ENCODE measurements at places on chromosomes 12 and 14.

DNA sequence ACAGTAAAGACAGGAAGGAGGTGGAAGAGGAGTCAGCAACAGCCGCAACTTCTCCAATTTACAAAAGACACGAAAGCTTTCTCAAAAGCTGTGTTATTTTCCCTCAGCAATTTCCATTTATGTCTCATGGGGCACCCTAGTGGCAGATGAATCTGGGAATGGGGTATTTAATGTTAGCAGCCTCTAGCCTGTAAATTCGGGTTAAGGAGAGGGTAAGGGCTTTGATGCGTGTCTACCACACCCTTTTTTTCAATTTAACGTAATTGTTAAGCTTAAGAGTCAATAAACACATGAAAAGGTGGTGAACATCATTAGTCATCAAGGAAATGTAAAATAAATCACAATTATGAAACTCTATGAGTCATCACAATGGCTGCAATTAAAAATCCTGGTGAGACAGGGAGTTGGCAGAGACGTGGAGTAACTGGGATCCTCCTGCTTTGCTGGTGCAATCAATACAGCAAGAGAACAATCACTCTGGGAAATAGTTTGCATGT lies 986.4 kb downstream of the AACS start:
- no peak for DNase-seq

- DNase-seq: no peak
Observed at GRCh38 chr12:58148405-58148804, 207.0 kb downstream of the ATP23 start.

DNA sequence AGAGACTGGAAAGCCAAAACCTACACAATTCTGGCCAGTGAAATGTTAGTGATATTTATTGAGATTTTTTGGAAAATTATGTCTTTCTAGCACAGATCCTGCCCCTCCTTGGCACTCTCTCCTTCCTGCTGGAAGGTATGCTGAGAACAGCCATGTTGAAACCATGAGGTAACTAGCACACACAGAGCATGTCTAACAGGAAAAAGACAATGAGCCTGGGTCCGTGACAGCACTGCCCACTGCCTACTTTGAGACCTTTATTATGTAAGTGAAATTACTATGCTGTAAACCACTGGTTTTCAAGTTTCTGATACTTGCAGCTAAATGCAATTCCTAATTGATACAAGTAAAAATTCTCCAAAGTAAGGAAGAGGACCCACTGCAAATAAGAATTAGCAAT lies 81.6 kb upstream of the SINHCAF start:
- DNase-seq: no peak

- DNase-seq: no peak
Observed at GRCh38 chr14:29370024-29370423, 557.6 kb downstream of the PRKD1 start.

GRCh38 chr12:123280971-123281370 lies 9.3 kb upstream of the CDK2AP1 start:
- no peak for DNase-seq

GRCh38 chr14:105173901-105174894 lies 5.6 kb upstream of the JAG2 start:
- no peak for DNase-seq

GRCh38 chr12:12792421-12792820 lies 7.0 kb downstream of the APOLD1 start:
- DNase-seq: no peak

- DNase-seq: no peak
Observed at GRCh38 chr14:28120391-28120790, 646.2 kb upstream of the FOXG1 start.

- DNase-seq: no peak
Observed at GRCh38 chr12:48160046-48160445, 2.7 kb upstream of the ASB8 start.

DNA sequence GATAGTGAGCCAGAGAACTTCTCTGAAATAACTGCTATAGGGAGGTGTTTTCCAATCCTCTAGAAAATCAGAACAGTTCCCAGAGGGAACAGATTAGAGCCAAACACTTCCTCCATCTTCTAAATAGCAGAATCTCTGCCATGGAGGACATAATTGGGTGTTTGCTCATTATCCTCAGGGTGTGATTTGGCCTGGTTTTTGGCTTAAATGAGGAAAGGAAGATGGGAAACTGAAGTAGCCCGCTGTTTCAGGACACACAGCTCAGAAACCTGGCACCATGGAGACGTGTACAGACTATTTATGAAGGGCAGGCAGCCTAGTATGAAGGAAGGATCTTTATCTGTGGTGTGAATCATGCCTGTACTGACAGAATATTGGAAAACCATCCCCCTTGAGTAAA lies 231.7 kb upstream of the PRKD1 start:
- DNase-seq: no peak

DNA sequence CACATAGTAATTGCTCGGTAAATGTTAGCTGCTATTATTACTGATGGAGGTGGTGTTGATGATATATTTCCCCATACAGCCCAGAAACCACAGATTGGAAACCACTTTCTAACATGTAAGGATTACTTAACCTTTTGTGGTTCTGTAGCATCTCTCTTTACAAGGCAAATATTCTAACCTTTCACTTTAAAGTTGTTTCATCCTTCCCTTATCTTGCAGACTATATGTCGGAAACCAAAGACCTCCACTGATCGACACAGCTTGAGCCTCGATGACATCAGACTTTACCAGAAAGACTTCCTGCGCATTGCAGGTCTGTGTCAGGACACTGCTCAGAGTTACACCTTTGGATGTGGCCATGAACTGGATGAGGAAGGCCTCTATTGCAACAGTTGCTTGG lies 75.8 kb downstream of the FRMD6 start:
- no peak for DNase-seq

DNA sequence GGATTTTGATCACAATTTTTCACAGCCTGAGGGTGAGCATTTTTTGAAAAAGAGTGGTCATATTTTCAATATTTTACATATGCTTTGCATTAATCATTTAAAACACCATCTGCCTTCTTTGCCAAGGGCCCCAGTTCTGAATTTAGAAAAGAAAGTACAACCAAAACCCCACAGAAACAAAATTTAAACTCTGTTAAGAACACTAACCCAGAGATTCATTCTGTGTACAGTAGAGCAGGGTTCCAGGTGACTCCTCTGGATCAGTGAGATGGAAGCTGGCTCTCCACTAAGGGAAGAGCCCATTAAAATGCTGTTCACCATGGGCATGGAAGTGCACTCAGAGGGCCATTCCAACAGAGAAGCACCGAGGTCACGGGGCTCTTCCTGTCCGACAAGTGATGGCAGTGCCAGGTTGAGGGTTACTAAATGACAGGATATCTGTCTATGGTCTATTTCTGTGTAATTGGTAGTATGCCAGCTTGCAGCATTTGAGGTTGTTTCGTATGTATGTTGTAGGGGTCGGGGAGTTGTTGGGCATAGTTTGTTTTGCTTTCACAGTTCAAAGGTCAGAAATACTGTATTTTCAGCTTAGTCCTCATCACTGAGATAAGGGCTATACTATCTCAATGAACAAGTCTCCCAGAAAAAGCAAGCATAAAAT lies 95.9 kb downstream of the SLC35F4 start:
- DNase-seq: no peak

DNA sequence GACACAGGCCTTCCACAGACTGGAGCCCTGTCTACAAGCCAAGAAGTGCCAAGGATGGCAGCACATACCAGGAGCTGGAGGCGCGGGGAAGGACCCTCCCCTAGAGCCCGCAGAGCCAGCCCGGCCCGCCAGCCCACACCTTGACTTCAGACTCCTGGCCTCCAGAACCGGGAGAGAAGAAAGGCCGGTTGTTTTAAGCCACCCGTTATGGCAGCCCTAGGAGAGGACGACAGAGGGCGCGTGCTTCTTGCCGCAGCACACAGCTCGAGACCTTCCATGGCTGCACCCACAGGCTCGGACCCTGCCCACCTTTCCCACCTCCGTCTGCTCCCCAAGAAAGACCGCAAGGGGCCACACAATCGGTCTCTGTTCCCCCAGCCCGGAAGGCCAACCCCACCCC lies 53.7 kb downstream of the RNF34 start:
- no peak for DNase-seq

DNA sequence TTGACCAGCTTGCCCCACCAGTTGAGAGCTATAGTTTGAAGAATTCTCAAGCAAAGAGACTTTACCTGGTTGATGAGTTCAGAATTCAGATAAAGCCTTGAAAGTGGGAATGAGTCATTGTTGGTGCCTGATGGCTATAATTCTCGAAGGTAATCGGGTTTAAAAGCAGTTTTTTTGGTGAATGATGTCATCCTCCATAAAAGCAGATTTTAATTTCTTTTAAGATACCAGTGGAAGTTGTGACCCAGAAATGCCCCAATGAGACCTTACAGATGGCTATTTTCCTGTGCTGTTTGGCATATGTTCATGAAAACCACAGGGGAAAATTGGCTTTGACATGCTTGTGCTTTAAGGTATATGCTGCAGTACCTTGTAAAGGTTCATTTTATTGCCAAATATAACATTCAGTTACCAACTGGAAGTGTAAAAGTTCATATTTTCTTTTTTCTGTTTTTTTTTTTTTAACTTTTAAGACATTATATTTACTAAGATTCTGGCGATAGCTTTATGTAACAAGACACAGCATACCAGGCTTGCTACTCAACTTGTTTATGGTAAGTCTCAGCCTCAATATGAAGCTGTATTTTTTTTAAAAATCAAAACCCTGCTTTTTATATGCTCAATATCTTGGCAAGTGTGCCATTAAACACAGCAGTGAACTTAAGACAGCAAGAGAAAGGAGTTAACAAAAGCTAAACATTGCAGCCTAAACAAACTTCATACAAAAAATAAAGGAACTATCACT lies 119.3 kb downstream of the LMNTD1 start:
- no peak for DNase-seq

- DNase-seq: no peak
Observed at GRCh38 chr12:53991077-53991460, 6.1 kb downstream of the HOXC10 start.

DNA sequence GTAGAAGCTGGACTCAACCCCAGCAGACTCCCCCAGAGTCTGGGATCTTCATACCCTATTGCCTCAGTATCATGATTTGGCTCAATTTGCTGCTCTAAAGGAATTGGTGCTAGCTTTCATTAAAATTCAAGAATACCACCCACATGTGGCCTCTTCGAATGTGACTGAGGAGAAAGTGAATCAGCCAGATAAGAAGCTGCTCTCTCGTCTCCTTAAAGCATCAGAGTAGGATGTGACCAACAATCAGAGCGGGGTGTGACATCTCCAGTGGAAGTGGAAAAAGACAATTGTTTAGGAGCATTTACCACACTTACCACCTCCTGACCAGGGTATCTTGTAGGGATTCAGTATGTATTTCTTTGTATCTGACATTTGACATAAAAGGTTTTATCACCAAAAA lies 278.2 kb upstream of the DIO2 start:
- no peak for DNase-seq

DNA sequence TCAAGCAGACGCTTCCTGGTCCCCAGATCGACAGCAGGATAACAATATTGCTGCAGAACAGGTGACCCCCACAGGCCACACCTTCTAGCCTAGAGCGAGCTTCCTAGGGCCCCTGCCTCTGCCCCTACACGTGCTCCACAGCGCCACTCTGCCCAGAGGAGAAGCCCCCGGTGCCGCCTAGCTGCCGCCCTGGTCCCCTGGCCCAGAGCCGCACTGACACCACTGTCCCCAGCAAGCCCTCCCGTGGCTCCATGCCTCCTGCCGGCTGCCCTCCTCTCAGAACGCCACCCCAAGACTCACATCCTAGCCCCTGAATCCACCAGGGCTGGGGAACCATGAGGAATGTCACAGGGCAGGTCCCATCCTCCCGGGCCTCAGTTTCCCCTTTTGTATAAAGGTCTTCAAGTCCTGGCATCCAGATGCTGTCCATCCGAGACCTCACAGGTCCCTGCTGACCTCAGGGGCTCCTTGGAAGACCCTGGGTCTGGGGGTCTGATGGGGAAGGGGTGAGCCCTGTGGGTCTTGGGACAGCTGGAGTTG lies 31.0 kb downstream of the JAG2 start:
- DNase-seq: no peak

- DNase-seq: no peak
Observed at GRCh38 chr14:83827383-83827782, 1702.6 kb upstream of the FLRT2 start.

DNA sequence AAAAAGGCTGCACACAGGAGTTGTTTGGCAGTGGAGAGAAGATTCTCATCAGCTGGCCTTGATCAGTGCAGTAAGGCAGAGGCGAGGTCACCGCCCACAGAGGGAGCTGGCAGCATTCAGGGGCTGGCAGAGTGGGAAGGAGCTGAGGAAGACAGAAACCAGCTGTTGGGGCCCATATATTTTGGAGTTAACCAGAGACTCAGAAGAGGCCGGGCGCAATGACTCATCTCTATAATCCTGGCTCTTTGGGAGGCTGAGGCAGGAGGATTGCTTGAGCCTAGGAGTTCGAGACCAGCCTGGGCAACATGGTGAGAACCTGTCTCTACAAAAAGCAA lies 17.7 kb downstream of the SMCO2 start:
- DNase-seq: no peak

- no peak for DNase-seq
Observed at GRCh38 chr14:86296173-86296572, 766.2 kb downstream of the FLRT2 start.

DNA sequence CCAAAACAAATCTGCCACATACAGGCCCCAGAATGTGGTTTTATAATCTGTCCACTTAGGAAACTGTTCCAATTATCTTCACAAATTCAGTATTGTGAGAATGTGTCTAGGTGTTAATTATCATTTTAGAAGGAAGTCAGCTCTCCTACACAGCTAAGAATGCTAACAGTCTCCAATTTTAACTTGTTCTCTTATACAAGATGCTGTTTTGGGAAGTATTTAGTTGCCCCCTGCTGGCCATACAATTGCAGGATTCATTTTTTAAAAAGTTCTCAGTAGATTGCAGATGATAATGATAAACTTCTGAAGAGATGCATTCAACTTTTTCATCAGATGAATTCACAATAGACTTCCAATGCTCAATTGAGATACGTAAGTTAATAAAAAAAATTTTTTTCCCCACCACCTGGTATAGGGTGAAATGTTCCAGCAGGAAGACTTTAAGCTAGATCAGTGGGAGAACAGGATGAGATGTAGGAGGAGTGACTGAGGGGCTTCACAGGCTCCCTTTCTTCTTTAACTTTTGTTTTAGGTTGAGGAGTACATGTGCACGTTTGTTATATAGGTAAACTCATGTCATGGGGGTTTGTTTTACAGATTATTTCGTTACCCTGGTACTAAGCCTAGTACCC lies 27.3 kb upstream of the OSBPL8 start:
- DNase-seq: peak; percentile 2

GRCh38 chr12:88245905-88246304 lies 103.8 kb downstream of the TMTC3 start:
- DNase-seq: no peak

GRCh38 chr14:73795466-73795865 lies 56.2 kb upstream of the PTGR2 start:
- DNase-seq: no peak
